ENCODE measurements at places on chromosomes 2 and 18.
A peak's percentile ranks its signal among the peaks of the same experiment; 100 is the strongest.

- no peak for DNase-seq
Measured at GRCh38 chr18:49561289-49562193, at the start of gene LIPG. Gene LIPG (plus strand): TSS chr18:49562057. CDS start chr18:49562309, 252 bp downstream.

GRCh38 chr2:241877989-241878970, 8.8 kb downstream of the RTP5 start:
- DNase-seq, result peak; percentile 65

DNA sequence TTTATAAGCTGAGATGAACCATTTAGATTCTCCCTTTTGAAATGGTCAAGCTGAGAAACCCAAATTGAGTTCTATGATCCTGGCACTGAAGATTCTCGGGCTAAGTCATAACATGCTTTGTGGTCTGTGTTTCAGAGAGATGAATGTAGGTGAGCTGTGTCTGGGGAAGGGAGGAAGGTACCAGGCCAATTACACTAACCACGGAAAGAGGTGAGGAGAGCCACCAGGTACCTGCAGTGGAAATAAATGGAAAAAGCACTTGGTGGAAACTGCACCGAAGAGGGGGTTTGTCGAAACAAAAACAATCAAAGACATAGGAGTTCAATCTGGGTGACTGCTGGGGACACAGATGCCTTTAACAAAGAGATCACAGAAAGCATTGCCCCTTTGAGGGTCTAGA, 963 bp upstream of the MRPL44 start:
- DNase-seq, result no peak

DNA sequence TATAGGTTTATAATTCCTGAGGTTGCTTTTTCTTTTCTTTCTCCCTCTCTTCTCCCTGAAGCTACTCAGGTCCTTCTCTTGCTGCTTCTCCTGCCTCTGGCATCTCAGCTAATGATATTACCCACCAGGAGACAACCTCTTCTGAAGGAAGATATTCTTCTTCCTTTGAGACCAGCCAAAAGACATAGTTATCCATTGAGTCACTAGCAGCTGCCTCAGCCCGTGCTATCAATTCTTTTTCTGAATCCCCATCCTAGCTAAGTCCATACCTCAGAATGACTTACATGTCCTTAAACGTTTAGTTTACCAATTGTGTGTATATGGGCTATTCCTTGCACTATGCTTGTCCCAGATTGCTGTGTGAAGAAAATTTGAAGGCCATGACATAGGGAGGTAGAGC, 25.0 kb upstream of the RNF103 start:
- DNase-seq, result no peak

GRCh38 chr18:48230467-48231113, 178.6 kb downstream of the ZBTB7C start:
- peak; percentile 14 for DNase-seq

GRCh38 chr2:121279476-121280220, 5.4 kb downstream of the TFCP2L1 start:
- DNase-seq, result no peak

DNA sequence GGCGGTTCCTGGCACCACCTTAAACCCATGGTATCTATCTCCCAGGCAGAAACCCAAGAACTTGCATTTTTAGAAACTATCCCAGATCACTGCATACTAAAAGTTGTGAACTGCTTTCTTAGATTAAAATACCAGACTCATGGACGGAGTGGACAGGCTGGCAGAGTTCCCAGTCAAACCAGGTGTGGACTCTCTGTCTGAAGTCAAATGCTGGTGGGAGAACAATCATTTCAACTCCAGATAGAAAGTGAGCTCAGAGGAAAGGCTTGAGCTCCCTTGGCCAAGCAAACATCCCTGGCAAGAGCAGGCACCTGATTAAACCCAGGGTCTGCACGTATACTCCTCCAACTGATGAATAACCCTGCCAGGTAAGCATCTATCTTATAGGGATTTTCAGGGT, 19.5 kb downstream of the NXPH2 start:
- DNase-seq, result no peak

- no peak for DNase-seq
Measured at GRCh38 chr2:127107622-127107999, 657 bp upstream of the BIN1 start.

- no peak for DNase-seq
Measured at GRCh38 chr18:57431467-57432080, 3.6 kb upstream of the ONECUT2 start.

Data from OCI-LY7 (cell line).